ENCODE measurements at places on chromosomes 4 and X.

DNA sequence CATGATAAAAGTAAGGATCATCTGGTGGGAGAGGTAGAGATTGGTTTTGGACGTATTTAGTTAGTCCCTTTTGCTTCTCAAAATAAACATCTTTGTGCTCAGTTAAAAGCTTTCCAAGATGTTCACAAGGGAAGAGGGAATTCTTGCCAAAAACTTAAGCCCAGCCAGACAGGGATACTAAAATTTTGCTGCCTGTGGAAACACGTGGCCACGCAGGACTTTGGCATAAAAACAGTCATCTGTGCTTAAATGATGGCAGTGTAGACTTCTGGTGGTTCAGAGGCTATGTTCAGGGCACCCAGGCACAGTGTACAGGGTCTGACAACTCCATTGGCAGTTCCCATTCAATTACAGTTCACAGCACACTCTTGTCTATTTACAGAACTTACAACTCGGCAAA, 93.2 kb upstream of the JADE1 start:
- DNase-seq: no peak

DNA sequence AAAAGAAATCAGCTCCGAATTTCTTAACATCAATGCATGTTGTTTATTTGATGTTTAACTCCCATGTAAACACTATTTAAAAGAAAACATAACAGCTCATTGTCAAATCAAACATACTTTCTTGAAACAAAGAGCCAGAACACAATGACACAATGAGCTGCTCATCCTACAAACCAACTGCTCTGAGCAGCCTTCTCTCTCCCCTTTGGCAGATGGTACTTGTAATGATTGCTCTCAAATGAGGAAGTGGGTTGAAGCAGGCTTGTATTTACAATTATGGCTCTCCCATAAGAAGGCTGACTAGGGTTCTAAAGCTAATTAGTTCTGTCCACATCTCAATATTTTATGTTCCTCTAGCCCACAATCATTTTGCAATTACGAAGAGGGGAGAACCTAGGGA, 637.8 kb upstream of the ADGRL3 start:
- no peak for DNase-seq

GRCh38 chrX:132480581-132481203, 8.1 kb downstream of the MBNL3 start:
- DNase-seq: no peak

DNA sequence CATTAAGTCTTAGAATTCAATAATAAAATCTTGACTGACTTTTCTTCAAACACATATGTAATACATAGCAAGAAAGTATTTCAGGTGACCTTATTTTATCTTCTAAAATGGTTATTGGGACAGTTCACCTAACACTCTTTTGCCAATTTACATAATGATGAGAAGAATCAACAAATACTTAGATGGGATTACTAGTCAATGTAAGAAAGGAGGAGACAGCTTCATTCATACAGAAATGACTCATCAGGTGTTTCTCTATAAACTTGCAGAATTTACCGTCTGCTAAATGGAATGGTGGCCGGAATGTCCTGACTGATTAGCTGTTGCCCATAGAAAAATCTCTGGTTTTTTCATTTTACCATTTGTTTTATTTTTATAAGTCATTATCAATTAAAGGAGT, 115.0 kb upstream of the ETNPPL start:
- no peak for DNase-seq

DNA sequence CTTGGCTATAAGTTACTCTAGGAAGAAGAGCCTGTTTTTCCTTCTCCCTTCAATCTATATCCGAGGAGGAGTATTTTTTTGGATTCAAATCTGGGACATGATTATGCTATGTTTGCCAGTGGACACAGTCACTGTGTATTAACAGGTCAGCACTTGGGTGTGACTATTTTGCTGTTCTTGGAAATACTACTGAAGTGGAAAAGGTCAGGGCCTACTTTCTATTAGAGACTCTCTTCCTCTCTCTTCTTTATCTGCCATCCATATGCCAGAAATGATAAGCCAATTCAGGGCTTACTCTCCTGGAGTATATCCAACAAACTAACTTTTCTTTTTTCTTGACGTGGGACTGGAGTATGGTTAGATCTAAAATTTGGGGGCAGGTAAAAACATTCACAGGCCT, 40.5 kb downstream of the MID1IP1 start:
- no peak for DNase-seq

GRCh38 chrX:50889582-50889981, 21.0 kb upstream of the BMP15 start:
- no peak for DNase-seq

- no peak for DNase-seq
Measured at GRCh38 chr4:83331956-83332355, 2.7 kb downstream of the HPSE start.

DNA sequence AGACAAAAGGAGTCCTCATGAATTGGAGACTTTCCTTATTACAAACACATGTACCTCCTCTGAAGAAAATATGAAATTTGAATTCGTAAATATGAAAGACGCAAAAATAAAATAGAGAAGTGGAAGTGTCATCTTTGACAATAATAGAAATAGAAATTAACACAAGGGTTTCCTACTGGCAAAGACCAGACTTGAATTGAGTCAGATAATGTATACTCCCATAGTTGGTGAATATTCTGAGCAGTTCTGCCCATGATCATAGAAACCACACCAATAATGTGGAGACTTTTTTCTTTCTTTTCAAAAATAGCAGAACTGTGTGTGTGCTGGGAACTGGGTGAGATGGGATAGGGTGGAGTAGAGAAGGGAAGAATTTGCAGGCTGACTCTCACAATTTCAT, 277.7 kb upstream of the TET2 start:
- no peak for DNase-seq

GRCh38 chrX:148573119-148573518, 72.7 kb downstream of the AFF2 start:
- DNase-seq: no peak

GRCh38 chrX:130393451-130394074, 8.1 kb upstream of the GPR119 start:
- no peak for DNase-seq

- no peak for DNase-seq
Measured at GRCh38 chr4:184466634-184467033, 7.7 kb downstream of the IRF2 start.

GRCh38 chr4:9949573-9949972, 71.7 kb downstream of the SLC2A9 start:
- DNase-seq: no peak

GRCh38 chrX:132710656-132711155, 221.9 kb upstream of the MBNL3 start:
- DNase-seq: no peak

DNA sequence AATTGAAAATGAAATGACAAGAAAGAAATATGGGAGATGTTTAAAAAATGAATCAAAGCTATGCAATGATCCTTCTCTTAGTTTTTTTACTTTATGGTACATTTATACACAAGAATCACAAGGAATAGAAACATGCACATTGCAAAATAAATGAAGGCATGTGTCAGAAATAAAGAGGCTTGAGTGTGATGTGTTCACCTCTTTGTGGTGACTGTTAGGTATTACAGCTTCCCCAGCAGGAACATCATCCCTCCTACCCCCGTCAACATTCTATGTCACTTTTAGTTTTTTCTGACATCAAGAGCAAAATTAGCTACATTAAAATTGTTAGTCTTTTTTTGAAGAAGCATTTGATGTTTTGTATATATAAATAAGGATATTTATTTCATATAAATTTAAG, 214.8 kb downstream of the SLC4A4 start:
- DNase-seq: no peak

- DNase-seq: no peak
Measured at GRCh38 chrX:42109428-42109827, 186.1 kb upstream of the CASK start.

DNA sequence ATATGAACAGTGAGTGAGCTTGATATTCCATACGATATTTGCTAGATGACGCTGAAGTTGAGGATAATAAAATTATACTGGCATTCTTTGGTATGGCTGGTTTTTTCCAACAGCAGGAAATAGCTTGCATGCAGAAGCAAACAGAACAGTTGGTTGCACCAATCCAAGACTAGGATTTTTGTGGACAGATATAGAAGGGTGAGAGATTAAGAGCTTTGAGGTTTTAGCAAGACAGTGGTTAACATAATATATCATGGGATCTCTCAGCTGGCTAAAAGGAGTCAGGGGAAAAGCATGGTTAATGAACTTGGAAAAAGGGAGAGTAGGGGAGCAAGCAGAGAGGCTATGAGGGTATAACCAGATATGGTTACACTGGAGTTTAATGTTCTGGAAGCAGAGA, 127.9 kb downstream of the DHX15 start:
- no peak for DNase-seq

- DNase-seq: no peak
Measured at GRCh38 chr4:93810340-93810992, 18.1 kb upstream of the ATOH1 start.

- DNase-seq: no peak
Measured at GRCh38 chrX:14164828-14165227, 135.1 kb upstream of the GEMIN8 start.

GRCh38 chr4:153296040-153296823, 48.3 kb upstream of the MND1 start:
- no peak for DNase-seq

DNA sequence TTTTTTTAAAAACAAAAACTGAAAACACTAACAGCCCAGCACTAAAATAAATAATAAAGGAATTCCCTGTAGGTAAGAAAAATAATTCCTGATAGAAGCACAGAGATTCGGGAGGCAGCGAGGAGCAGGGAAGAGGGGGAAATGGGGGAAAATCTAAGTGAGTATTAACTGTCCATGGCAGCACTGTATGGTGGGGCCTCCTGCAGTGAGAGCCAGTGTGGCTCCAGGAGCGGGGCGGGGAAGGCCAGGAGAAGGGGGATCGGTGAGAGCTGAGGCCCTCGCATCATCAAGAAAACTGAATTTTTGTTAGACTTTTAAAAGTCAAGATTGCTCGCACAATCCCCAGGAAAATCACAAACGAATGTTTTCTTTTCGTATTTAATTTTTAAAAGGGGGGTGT, 14.1 kb downstream of the RNF212 start:
- no peak for DNase-seq

DNA sequence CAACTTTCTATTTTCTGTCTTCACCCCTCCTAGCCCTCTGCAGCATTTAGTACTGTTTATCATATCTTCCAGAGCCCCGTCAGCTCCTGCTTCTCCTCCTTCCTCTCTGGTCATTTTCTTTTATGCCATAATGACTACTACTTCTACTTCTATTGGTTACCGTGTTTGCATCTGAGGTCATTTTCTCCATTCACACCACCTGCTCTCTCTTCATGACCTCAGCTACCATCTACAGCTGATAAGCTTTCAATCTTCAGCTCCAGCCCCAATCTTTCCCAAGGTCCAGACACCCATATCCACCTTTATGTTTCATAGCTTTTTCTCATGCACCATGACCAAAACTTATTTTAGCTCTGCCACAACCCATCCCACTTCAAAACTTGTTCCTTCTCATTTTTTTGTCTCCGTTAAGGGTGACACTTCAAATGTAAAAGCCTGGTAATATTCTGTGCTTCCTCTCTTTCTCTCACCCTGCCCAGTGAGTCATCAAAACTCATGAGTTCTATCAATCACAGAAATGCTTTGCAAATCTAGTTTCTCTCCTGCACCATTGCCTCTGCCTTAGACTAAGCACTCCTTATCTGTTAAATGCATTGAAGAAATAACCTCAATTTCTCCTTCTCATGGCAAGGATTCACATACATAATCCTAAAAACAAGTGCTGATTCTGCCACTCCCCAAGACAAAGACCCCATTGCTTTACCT, 71.3 kb upstream of the IQCM start:
- DNase-seq: no peak

DNA sequence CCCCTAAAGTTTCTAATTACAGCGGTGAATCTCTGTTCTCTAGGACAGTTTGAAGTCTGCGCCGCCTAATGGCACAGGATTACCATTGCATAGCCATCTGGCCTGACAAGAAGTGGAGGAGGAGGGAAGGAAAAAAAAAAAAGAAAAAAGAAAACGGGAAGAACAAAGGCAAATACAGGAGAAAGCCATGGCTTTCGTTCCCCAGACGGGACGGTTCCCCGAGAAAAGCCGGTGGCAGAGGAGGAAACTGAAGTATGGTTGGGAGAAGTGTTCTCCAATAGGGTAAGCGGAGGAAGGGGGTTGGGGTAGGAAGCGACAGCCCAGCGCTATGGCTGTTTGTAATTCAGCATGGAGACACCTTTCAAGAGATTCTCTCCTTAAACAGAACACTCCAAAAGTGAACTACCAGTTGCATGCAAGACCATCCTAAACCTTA, 80.8 kb downstream of the HMGN5 start:
- no peak for DNase-seq

DNA sequence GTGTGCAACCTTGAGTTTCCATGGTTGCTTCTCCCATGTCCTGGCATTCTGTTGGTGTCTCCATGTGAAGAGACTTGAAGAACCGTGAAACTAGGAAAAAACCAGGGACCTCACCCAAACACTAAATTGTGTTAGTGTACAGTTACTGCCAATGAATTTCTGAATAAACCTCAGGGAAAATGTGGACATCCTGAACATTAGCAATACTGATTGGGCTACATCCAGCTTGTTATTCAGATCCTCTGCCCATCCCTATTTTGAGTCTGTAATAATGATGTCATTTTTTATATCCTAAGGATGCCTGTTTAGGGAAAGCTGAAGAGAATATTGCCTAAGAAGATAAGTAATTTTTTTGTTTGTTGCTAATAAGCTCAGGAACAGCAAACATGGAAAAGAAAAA, 262.7 kb downstream of the TMA16 start:
- no peak for DNase-seq

Measured in activated CD8-positive, alpha-beta memory T cell treated with anti-CD3 and anti-CD28 coated beads for 1 hour (primary cell).